ENCODE measurements at places on chromosomes 13 and 19.
A peak's percentile ranks its signal among the peaks of the same experiment; 100 is the strongest.

GRCh38 chr19:33407716-33408115, 34.2 kb downstream of the CEBPG start:
- no peak for DNase-seq

DNA sequence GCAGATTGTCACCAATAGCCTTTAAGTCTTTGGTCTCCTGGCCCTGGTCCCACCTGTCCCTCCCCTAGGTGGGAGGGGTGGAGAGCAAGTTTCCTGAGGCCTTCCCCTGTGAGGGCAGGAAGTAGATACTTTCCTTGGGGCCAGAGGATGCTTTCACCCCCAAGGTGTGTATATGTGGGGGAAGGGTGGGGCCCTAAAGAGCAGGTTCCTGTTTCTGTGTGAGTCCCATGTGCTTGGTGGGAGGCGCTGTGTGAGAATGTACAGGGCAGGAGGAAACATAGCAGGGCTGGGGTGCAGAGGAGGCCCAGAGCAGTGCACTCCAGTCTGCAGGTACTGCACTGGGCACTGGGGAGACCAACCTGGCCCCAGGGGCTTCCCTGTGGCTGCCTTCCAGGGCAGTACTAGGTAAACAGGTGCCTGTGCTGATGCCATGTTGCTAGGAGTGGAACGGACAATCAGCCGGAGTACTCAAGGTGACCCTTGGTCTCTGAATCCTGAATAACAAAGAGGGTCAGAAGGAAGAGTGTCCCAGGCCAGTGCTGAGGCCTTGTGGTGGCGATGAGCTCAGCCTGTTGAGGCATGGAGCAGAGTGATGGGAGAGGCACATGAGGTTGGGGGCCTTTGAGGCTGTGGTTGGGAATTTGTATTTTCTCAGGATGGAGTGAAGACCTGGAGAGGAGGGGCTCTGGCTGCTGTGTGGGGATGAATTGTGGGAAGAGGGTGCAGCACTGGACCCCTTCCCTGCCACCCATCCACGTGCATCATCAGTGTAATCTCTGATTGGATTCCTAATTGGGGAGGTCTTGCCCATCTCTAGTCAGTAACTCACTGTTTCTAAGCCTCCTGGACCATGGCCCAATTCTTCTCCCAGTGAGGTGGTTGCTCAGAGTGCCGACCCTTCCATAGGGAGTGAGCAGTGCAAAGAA, 5.1 kb downstream of the EGLN2 start:
- peak; percentile 64 for DNase-seq

GRCh38 chr13:97695684-97696083, 257.8 kb upstream of the IPO5 start:
- DNase-seq: no peak

DNA sequence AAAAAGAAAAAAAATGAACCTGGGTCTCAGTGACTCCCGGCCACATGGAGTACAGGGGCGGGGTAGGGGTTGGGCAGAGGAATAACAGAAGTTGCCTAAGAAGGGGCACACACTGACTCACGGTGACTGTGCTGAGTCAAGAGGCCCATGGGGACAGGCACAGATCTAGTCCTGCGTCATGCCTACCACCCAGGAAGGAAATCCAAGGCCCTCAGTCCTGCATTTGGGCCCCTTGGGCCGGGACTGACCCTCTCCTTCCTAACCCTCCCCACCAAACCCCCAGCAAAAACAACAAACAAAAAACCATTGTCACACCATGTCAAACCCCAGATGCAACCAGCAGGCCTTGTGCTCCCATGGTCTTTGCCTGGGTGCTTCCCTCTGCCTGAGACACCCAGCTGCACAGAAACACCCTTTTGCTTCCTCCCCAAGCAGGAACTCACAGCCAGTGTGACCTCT, 9.6 kb upstream of the NOTCH3 start:
- no peak for DNase-seq

GRCh38 chr13:79401259-79402070, 4.6 kb downstream of the RBM26 start:
- DNase-seq: no peak

DNA sequence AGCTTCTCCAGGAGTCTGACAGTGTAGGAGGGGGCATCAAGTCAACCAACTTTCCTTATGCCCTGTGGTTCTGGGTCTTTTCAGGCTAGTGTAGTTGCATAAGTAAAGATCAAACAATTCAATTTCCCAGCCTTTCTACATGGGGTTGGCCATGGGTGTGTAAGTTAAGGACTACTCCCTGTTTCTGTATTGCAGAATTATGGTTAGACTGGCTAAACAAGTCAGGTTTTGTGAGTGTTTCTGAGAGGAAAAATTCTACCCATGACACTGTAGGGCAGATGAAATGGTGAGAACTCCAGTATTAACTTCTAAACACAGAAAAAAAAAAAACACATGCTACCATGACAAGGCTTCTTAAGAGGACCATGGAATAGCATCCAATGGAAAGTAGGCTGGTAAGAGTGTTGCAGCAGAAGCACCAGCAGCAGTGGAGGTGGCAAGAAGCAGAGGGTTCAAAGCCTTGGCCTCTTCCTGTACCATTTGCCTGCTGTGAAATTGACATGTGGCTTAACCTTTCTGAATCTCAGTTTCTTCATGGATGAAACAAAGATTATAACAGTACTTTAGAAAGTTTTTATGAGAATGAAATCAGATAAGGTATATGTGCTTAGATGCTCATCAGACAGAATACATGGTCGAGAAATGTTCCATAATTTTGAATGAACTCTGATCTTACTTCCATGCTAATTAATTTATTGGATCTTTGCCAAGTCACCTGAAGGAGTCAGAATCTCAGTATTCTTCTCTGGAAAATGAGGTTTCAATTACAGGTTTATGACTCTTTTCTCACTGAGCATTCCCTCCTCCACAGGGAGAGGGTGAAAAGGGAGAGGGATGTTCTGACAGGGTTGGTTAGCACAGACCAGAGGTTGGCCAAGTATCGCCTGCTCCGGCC, 11.4 kb upstream of the SCEL start:
- no peak for DNase-seq

- no peak for DNase-seq
Measured at GRCh38 chr19:5540208-5540607, 27.5 kb downstream of the TINCR start.

DNA sequence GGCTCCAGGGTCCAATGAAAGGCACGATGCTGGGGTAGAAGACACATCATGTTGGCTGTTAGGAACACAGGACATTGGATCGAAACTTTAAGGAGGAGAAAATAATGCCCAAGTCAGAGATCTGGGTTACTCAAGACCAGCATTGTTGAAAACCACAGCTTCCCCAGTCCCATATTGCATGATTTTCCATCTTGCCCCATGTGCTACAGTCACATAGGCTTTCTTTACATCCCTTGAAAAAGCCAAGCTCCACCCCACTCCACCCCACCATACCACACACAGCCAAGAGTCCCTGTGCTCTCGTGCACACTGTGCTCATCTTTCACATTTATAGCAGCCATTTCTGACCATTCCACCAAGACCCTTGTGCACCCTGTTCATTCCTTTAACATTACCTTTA, 636.2 kb downstream of the DIAPH3 start:
- no peak for DNase-seq

DNA sequence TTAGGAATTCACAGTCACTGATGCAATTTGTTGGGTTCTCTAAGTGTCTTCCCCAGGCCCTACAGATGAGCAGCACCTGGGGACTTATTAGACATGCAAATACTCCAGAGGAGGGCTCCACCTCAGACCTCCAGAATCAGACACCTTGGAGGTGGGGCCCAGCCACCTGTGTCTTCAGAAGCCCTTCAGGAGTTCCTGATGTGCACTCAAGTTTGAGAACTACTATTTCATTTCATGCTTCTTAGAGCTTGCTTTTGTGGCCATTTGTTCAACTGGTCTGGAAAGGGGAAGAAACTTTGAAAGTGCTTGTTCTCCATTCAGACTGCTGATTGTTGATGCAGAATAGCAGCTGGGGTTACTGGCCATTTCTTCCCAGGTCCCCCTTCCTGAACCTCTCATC, 472.0 kb downstream of the COG6 start:
- no peak for DNase-seq

- no peak for DNase-seq
Measured at GRCh38 chr13:30204564-30204963, 102.8 kb downstream of the KATNAL1 start.

DNA sequence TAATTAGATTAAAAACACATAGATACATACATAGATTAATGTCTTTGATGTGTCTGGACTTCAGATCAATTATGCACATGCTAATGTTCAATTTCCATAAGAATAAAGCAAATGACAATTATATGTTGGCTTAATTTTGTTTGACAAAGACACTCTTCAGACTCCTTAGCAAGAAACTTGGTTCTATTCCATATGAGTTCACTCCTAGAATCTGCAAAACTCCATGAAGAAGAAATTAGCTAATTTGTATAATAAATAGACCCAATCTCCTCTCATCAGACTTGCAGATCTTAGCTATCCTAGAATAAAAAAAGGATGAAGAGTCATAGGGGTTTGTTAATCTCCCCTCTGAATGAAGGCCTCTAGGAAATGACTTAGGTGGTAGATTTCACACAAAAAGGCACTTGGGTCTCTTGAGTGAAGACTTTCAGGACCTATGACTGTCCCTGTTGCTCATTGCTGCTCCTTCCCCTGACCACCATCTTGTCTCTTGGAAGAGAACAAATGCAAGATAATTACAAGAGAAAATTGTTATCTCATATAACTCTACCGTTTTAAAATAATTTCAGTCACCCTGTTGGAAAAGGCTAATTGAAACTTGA, 302.2 kb downstream of the EFNB2 start:
- no peak for DNase-seq

DNA sequence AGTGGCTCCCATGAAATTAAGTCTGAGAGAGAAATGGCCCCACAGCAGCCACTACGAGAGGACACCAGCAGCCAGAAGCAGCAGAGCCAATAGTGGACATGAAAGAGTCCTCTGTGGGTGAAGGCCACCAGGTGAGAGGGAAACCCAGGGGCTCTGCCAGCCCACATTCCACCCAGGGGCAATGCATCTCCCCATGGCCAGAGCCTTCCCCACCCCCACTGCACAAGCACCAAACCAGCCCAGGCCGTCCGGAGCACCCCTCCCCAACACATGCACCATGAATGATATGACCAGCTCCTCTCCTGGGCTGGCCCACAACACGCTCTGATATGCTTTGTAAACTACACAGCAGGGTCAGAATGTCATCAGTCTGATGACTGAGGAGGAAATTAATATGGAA, 66.9 kb downstream of the TSHZ3 start:
- DNase-seq: no peak

DNA sequence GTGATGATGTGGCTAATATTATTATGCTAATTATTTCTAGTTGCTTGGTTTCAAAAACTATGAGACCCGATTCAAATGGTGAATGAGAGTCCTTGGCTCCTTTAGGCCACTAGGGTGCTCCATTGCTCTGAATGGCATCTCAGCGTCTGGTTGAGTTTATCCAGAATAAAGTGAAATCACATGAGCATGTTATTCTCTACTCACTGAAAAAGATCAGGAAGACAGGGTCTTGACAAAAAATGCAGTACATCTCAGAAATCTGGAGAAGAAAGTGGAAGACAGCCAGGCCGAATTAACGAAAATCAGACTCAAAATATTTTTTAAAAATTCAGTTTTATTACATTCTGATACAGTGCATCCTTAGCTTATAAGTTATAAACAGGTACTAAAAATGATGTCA, 516.2 kb downstream of the MYO16 start:
- DNase-seq: no peak

DNA sequence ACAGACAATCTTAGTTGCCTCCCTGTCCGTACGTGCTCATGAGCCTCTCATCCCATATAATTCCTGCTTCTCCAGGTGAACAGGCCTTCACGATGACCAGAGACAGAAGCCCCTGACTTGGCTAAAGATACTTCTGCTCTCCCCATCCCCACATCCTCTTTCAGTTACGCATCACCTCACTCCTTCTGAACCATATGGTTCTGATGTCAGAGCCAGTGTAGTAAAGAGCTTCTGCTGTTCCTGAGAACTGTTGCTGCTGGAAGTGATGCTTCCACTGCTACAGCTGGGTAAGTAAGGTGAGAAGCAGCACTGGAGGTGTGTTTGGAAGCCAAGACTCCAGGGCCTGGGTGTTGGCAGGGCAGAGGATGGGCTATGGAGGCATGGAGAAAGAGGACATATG, 12.9 kb downstream of the SIGLECL1 start:
- DNase-seq: no peak

- peak; percentile 76 for DNase-seq
Measured at GRCh38 chr19:11125994-11126685, 29.4 kb downstream of the SPC24 start.

GRCh38 chr13:23654111-23655110, 84.2 kb downstream of the TNFRSF19 start:
- no peak for DNase-seq

DNA sequence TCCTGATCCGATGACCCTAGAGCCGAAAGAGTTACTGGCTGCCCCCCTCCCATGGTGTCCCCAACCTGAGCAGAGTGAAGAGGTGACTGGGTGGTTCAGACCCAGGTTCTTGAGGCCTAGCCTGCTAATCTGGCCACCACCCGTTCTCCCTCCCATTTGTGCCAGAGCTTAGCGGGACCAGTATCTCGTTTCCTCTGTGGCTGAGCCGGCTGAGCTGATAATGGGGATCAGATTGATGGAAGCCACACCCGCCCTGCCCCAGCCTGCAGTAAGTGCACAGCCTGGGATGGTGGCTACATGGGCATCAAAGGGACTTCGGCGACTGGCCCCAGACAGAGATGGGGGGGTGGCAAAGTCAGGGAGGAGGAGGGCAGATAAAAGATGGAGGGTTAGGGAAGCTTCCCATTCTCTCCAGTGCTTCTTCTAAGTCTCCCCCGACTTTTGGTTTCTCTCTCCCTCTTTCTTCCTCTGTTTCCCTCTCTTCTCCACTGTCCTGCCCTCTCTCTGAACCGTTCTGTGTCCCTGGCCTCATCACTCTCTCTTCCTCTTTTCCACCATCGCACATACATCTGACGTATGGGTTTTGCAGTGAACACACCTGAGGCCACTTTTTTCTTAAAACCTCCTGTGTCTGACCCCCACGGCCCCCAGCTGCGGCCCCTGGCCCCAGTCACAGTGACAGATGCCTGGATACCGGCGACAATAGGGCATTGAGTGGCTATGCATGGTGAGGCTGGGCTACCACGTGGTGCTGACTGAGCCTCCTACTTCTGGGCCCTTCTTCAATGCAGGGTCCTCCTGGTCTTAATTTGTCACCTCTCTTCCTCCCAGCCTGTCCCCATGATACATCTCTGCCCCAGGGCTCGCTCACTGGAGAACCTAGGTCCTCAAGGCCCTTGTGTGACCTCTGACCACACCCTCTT, 2.4 kb downstream of the ELAVL3 start:
- DNase-seq: no peak

DNA sequence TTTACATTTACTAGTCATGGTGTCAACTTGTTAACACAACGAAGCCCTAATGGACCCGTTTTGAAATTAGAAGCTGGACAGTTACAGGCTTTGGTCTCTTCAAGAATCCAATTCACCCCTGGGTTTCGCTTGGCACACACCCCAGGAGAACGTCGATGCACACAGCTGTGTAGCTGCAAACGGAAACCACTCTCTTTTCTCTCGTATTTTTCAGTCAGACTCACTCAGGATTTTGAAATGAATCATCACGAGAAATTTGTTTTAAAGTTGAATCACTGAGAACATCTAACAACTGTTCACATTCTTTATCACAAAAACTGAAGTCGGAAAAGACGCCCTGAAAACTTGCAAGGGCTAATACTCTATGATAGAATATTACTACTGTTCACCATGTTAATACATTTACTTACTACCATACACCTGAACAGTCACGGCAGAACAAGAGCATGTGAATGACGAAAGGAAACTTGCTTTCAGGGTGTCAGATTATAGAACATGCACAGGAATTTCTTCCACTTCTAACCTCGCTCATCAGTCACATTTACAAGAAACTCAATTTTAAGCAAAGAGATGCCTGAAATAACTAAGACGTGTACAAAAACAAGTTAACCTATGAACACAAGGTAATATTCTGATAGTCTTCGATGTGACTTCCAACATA, 4.7 kb downstream of the PNMA8A start:
- no peak for DNase-seq

All from effector memory CD8-positive, alpha-beta T cell (primary cell).